T1000 (cell line): ENCODE measurements at places on chromosomes 3 and 15.

DNA sequence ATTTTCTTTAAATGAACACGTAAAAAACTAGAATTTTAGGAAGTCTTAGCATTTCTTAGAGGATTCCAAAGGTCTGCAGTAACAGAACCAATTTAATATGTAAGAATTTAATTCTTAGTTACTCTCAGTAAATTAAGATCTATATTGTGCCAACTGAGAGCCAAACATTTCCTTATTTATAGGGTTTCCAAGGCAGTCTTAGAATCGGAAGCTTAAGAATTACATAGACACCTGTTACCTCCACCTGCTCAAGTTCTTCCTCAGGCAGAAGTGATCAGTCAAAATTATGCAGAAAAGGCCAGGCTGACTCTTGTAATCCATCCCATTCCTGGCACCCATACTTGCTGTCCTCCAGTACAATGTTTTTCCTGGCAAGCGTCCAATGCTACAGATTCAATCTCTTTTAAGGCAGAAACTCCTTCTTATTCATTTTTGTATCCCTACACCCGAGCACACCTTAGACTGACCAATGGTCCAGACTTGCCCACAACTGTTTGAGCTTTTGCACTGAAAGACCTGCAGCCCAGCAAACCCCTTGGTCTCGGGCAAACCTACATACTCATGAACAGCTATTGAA, 64.3 kb downstream of the NCEH1 start:
- no peak for DNase-seq

GRCh38 chr3:17301271-17301670, 416.5 kb downstream of the PLCL2 start:
- DNase-seq, result no peak

DNA sequence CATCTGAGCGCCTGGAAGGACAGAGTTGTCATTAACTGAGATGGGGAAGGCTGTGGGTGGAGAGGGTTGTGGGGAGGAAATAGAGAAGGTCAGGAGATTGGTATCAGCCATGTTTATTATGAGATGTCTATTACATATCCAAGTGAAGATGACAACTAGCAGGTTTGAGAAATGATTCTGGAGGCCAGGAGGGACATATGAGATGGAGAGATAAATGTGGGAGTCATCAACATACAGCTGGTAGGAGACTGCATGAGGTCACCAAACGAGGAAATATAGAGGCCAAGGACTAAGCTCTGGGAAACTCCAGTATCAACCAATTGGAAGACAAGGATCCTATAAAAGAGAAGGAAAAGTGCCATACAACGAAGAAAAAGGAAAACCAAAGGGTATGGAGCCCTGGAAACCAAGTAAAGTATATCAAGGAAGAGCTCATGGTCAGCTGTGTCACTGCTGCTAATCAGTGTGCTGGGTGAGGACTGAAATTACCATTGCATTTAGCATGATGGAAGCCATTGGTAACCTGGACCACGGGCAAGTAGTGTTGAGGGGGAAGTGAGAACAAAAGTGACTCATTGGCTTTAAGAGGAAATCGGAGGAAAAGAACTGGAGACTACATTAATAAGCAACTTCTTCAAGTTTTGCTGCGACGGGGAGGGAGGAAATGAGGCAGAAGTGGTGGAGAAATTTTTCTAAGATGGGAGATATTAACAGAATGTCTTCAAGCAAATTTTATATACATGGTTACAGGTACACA, 14.0 kb upstream of the UACA start:
- DNase-seq, result no peak

DNA sequence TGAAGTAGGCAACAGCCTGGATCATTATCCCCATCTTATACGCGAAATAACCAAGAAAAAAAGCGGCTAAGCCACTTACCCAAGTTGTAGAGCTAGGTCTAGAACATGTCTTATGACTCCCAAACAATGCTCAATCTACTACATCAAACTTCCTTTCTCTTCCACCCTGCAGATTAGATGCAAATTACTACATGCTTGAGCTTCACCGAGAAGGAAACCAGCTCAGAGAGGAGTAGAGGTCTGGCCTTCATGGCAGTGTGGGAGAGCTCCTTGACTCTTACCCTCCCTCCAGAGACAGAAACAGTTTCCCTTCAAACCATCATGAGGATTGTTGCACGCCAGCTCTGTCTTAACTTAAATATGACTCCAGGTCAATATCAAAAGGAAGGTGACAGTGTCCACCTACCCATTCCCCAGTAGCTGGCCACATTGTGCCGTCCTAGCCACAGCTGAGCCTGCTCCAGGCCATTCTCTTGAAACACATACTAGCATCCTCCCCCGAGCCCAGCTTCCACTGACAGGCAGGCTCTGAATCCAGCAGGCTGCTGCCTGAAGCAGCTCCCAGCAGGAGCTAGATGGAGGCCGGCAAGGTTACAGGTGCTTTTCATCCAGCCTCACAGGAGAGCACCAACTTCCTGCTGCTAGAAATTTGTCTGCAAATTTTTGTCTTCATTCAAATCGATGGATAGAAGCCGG, 56.8 kb downstream of the CPN2 start:
- no peak for DNase-seq

GRCh38 chr15:31478702-31479221, 152.1 kb downstream of the KLF13 start:
- no peak for DNase-seq

GRCh38 chr3:36511791-36512486, 131.6 kb downstream of the STAC start:
- no peak for DNase-seq

GRCh38 chr3:66675366-66675765, 174.5 kb upstream of the LRIG1 start:
- no peak for DNase-seq

DNA sequence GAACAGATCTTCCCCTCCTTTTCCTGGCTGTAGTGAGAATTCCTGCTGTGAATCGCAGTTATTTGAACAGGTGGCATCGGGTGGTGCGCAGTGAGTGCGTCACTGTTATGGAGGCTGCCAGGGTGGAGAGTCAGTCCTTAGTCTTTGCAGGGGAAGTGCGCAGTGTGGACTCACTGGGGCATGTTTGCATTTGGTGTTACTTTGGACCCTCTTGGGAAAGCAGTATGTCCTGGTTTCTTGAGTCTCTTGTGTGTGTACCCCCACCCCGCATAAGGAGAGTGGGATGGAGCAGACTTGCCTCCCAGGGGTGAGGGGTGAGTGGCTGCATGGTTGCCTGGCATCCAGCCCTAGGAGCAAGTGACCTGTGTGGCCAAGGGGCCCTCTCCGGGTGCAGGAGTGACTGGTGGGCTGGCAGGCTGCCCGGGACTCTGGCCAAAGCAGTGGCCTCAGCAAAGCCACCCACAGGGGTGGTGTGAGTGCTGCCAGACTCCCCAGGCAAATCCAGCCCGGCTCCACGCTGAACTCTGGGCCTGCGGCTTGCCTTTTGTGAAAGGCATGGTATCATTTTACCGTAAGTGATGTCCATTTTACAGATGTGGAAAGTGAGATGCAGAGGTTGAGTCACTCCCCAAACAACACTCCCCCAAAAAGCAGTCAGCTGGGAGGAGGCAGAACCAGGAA, 46.4 kb downstream of the DNASE1L3 start:
- no peak for DNase-seq

DNA sequence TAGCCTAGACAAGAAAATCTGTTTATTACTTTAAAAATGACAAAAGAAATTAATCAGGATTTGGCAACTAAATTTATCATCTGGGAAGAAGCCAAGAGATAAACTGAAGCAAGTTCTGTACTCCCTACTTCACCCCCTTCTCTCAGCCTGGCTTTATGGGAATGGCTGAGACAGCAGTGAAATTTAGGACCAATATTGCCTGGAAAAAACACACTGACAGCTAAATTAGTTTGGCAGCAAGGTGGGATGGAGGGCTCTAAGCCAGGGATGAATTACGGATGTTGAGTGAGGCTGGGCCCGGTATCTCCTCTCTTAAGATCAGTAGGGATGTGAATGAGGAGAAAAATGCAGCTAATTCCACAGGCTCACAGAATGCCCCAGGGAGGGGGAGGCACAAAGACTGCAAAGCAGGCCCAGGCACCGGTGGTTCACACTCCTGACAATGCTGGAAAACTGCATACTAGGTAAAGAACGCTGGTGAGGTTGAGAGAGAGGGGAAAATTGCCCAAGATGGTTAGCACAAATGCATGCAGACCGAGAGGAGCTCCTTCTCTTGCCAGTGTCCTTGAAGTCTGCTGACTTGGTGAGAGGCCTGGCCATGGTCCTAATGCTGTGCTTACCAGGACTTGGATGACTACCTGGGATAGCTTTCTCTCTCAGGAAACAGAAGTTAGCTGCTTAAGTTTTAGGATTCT, 89.0 kb downstream of the WDR76 start:
- DNase-seq, result no peak

- DNase-seq, result no peak
Measured at GRCh38 chr15:55222588-55222987, 25.8 kb upstream of the RSL24D1 start.

- DNase-seq, result no peak
Measured at GRCh38 chr3:21839176-21839575, 88.2 kb upstream of the ZNF385D start.

- no peak for DNase-seq
Measured at GRCh38 chr3:134871818-134872217, 76.8 kb downstream of the EPHB1 start.

- DNase-seq, result no peak
Measured at GRCh38 chr3:107142171-107142570, 235.1 kb upstream of the CCDC54 start.

- no peak for DNase-seq
Measured at GRCh38 chr3:159789742-159790635, 198.6 kb upstream of the IL12A start.

GRCh38 chr3:9718118-9718517, 13.4 kb upstream of the BRPF1 start:
- no peak for DNase-seq

DNA sequence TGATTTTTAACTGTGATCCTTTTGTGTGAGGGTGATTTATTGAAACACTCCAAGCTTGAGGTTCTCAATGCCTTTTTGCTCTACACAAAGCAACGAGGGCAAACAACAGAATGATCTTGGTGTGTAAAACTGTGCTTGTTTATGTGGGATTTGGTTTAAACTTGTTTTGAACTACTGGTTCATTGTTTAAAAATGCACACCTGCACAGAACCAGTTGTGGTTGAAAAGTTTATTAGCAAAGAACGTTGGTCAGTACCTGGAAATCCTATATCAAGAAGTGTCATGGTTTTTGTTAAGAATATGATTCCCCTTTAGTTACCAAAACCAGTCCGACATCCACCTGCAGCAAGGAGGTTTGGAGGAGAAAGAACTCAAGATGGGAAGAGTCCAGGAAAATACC, 239.4 kb downstream of the WNT5A start:
- DNase-seq, result no peak

GRCh38 chr15:40249477-40250303, 10.8 kb downstream of the PAK6 start:
- peak; percentile 23 for DNase-seq

DNA sequence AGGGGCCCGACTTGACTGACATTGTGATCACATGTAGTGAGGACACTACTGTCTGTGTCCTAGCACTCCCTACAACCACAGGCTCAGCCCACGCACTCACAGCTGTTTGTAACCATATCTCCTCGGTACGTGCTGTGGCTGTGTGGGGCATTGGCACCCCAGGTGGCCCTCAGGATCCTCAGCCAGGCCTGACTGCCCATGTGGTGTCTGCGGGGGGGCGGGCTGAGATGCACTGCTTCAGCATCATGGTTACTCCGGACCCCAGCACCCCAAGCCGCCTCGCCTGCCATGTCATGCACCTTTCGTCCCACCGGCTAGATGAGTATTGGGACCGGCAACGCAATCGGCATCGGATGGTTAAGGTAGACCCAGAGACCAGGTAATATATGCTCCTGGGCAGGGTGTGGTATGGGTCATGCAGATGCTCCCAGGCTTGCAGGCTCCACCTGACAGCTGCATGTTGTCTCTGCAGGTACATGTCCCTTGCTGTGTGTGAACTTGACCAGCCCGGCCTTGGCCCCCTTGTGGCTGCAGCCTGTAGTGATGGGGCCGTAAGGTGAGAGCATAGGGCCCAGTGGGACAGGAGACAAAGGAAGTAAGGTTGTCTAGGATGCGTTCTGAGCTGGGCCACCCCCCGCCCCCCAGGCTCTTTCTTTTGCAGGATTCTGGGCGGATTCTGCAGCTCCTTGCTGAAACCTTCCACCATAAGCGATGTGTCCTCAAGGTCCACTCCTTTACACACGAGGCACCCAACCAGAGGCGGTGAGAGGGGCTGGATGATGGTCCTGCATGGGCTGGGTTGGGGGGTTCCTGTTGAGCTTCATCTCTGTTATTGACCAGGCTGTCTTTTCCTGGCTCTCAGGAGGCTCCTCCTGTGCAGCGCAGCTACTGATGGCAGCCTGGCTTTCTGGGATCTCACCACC, 4.4 kb downstream of the DALRD3 start:
- DNase-seq, result no peak

GRCh38 chr3:52819936-52820335, 10.5 kb downstream of the ITIH4 start:
- no peak for DNase-seq

DNA sequence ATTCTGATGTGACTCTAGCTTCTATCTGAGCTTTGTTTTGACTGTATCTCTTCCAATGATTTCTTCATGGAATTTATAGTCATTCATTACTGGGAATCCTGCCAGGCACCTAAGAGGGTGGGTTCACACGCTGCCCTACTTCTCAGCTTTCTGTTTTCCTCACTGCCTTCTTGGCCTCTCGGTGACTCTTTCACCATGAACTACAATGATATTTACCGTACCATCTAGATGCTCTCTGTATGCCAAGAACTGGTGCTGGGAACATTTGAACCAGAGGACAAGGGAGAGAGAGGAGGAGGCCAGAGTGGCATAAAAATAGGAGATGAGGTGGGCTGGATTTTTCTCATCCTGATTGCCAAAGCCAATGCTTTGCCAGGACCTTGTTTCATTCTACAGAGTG, 280.0 kb upstream of the P2RY1 start:
- no peak for DNase-seq

- DNase-seq, result no peak
Measured at GRCh38 chr3:20056725-20057611, 16.7 kb downstream of the KAT2B start.

DNA sequence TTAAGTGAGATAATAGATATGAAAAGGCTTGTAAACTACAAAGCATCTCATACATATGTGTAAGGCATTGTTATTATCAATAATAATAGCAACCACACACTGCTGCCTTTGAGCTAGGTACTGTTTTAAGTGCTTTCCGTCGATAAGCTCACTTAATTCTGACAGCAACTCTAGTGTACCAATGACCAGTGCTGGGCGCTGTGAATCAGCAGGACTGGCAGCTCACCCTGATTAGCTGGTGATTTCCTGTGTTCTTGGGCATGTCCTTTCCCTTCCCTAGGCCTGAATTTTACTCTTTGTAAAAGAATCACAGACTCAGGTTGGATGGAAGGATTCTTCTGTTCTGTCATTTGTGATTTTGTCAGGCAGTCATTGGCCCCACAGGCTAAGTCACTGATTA, 215.6 kb downstream of the LPP start:
- DNase-seq, result no peak

DNA sequence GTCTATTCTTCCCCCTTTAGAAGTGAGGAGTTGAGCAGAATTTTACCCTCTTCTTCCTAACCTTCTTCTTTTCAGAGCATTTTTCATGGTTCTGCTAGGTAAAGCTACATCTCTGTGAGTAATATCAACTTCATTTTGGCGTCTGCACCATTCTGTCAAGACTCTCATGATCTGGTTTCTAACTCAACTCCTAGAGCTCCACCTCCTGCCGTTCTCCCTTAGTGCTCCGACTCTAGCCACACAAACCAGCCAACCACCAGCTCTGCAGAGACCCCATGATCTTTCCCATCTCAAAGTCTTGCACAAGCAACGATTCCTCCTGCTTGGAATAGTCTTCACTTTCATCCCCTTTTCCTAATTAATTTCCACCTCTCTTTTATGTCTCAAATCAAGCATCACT, 193.9 kb upstream of the TMC3 start:
- DNase-seq, result no peak
